Osteoblast (primary cell): ENCODE measurements at places on chromosomes 6 and 20.

DNA sequence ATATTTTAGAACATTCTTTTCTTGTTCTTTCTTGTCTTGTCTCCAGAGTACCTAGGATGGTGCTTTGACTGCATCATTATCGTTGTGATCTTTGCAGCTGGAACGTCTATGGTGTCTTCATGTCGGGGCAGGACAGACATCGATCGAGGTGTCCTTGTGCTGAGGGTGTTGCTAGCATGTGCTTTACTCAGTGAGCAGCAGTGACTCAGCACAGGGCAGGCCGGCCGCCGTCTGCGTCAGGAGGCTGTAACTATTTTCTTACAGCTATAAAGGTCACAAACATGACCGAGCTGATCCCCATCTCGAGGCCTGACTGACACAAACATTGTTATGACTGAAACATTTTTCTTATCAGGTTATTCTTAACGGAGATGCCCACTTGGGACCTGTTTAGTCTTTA, 14.9 kb upstream of the CTCFL start:
- DNase-seq = no peak

DNA sequence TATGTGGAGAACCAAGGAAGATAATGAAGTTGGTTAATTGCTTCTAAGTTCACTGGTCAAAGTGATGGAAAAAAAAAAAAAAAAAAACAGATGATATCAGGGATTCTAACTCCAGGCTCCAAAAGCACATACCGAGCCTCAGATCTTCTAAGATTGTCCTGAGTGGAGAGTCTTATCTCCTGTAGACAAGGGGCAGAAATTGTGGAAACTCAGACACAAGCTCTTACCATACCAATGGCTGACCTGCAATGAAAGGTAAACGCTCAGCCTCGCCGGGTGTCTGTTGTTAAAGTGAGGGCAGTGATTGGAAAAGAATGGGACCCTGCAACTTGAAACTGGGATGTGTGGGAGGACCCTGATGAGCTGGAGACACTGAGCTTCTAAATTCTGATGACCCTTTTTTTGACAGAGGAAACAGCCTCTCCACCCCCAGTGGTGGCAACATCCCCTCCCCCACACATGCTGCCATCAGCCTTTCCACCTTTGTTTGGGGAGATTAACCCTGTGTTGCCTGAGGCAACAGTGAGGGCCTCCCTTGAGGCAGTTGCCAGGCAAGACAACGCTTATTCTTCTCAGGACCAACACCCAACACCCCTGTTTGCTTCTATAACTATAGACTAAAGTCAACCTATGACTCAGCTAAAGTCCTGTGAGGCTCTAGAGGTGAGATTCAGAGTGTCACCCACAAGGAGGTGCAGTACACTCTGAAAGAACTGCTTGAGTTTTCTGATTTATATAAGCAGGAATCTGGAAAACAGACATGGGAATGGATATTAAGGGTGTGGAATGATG, 154.0 kb downstream of the THBS2 start:
- DNase-seq = no peak

- no peak for DNase-seq
These were observed 152.2 kb downstream of the MAFB start for GRCh38 chr20:40536808-40537207.

DNA sequence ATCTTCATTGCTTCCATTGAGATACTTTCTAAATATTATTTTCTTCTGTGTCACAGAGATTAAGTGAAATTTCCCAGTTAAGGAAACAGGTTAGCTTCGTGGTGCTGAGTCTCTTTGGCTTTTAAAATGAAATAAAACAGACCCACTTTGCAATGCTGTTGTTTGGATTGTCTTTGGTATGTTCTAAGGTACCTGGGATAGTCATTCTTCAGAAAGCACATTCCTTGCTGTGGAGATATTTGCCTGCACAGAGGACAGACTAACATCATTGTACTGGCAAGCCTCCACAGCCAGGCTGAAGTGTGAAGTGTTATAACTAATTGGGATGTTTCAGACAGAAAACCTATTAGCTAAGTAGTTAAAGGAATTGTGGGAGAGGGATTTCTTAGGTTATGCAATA, 148.8 kb upstream of the EPHA7 start:
- no peak for DNase-seq

GRCh38 chr6:123747515-123747914, 56.1 kb upstream of the NKAIN2 start:
- DNase-seq = no peak

DNA sequence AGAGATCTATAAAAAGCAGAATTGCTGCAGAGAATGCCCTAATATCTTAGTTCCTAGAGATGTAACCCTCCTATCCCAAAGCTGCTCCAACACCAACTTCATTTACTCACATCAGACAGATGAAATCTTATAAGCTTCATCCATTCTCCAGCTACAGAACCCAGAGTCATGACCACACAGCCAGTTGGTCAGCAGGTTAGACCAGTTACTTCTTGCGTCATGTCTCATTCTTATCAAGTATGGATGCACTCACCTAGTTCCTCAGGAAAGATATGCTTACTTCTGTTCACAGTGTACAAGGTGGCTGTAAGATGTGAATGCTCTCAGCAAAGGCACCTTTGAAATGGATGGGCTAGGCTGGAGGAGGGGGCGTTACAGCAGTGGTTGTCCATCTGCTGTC, 47.9 kb upstream of the ISM1 start:
- no peak for DNase-seq

DNA sequence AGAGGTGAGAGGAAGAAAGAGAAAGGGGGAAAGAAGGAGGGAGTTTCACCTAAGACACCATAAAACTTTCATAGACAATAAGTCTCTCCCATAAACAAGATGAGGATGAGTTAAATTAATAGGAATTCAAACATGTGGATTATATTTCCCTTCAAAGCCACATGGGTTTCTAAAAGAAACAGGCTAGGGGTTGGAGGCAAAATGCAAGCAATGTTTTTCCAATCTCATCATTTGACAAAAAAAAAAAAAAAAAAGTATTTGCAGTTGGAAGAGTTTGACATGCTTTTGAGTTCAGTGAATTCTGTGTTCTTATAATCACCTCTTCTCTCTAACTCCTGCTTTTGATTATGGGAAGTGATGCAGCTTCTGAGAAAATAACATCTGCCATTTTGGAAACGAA, 286.5 kb upstream of the PRND start:
- no peak for DNase-seq

GRCh38 chr20:56691325-56691998, 62.4 kb downstream of the TFAP2C start:
- DNase-seq = no peak

- no peak for DNase-seq
These were observed 42.5 kb downstream of the PIGU start for GRCh38 chr20:34634392-34634791.

DNA sequence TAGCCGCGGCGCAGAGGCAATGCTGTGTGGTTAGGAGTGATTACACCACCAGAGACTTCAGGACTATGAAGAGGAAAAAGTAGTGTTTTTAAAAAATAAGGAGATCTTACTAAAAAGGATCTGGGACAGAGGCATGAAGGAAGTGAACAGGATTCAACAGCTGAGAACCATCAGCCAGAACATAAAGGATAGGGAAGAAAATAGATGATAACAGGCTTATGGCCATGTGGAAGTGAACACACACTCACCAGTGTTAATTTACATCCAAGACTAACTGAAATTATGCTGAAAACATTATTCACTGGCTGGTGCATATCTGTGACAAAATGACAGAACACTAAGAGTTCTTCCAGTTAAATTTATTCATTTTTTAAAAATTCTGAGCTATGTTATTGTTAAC, 47.5 kb upstream of the BCLAF1 start:
- DNase-seq = no peak

GRCh38 chr20:37972256-37973058, 60.8 kb downstream of the TTI1 start:
- DNase-seq = no peak

- DNase-seq = peak; percentile 44
These were observed 28.5 kb upstream of the ADGRF4 start for GRCh38 chr6:47669684-47670513.

DNA sequence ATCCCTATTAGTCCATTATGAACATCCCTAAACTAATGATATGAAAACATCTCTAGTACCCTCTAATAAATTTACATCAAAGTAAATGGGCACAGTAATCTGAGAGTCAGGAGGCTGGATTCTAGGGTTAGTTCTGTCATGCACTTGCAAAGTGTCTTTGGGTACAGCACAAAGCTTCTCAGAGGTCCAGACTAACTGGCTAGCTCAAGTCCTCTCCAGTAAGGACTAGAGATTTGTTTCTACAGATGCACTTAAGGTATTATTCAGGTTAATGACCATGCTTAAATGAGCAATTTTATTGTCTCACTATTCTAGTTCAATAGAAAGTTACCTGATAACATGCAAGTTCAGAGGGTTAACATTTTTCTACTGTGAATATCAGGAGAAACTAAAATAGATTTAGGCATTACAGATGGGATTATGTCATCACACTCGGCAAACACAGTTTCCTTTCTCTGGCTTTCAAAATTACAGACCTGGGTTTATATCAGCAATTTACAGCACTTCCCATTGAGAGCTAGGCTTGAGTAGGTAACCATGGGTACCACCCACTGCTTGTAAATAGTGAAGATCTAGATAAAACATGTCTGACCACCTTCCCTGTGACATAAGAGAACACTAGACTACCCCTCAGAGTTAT, 402.9 kb upstream of the RUNX2 start:
- peak; percentile 38 for DNase-seq

- no peak for DNase-seq
These were observed 45.0 kb downstream of the CARMIL1 start for GRCh38 chr6:25324066-25324762.

DNA sequence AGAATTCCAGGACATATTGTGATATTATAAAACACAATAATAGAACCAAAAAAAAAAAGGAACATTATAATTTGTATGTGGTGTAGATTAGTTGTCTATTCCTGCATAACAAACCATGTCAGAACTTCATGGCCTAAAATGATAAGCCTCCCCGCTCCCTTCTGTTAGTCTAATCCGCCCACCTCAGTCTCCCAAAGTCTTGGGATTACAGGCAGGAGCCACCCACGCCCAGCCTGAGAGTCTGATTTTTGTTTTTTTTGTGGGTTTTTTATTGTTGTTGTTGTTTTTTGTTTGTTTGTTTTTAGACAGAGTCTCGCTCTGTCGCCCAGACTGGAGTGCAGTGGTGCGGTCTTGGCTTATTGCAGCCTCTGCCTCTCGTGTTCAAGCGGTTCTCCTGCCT, 61.1 kb upstream of the C20orf144 start:
- DNase-seq = no peak

GRCh38 chr20:19642860-19643259, 115.2 kb upstream of the RIN2 start:
- DNase-seq = no peak

GRCh38 chr20:56414842-56415765, 3.0 kb downstream of the CASS4 start:
- DNase-seq = no peak

- DNase-seq = peak; percentile 62
These were observed 6.7 kb upstream of the VNN2 start for GRCh38 chr6:132764370-132764769.

DNA sequence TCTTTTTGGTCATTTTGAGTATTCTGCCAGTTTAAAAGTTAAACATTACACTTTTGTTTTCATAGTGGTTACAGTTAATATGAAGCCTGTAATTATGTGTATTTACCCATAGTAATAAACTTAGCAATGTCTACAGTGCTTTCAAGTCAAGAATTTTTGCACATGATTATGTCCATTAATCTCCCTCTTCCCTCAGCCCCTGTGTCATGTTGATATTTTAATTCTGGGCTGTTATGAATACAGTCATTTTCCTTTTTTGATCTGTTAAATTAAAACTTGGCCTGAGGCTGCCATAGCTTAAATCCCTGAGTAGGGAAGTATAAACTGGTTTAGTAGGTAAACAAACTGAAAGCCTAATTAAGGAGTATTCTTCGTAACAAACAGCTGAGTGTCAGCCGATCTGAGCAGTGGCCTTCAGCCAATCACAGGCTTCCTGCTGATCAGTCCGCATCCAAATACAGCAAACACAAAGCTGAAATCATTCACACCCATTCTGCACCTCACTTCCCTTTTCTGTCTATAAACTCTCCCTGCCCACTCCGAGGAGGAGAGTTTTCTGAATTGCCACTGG, 9.5 kb upstream of the SFT2D1 start:
- DNase-seq = no peak

- DNase-seq = no peak
These were observed 1093.5 kb upstream of the ADGRB3 start for GRCh38 chr6:67541586-67541985.

GRCh38 chr6:76789580-76789979, 673.7 kb downstream of the HTR1B start:
- no peak for DNase-seq

- no peak for DNase-seq
These were observed 132.8 kb upstream of the AGPAT4 start for GRCh38 chr6:161406646-161407045.

DNA sequence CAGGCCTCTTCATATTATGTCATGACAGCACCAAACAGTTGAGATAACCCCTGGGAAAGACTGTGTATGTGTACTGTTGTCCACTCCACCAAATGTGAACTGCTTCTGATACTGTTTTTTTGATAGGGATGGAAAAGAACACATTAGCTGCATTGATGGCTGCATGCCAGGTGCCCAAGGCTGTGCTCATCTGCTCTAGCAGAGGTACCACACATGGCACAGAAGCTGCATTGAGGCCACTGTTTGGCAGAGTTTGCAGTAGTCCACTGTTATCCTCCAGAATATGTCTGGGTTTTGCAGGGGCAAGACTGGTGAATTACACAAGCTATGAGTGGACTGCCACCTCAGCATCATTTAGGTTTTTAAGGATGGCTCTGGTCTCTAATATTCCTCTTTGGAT, 28.2 kb upstream of the ELMO2 start:
- no peak for DNase-seq

- no peak for DNase-seq
These were observed 14.3 kb upstream of the MRAP2 start for GRCh38 chr6:84019141-84019841.

DNA sequence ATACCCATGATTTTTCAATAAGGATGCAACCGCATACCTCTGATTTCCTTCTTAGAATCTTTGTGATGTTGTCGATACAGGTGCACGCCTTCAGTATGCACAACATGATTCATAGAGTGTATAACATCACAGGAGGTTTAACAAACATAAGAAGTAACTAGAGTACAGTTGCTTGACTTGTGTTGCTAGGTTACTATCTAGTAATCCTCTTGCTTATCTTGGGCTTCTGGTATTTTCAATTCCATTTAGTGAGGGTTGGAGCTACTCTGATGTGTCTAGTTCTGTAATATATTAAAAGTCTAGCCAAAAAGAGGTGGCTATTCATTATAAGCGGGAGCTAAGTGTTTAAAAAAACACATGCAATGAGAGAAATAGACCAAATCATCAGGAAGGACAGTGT, 85.5 kb upstream of the TENT5A start:
- DNase-seq = no peak
